Ascending aorta (tissue), 2 donors: ENCODE measurements at places on chromosomes 12 and 14. TPM values are rescaled to one million over a fixed set of nuclear protein-coding genes. Genes with fewer than 3 reads are reported as not detected.
A peak's percentile ranks its signal among the peaks of the same experiment; 100 is the strongest.

GRCh38 chr12:106445959-106446358 lies 88.4 kb downstream of the POLR3B start:
- no peaks in the 10 kb centered on the region for H3K27me3 ChIP-seq
- no peaks in the 10 kb centered on the region for H3K36me3 ChIP-seq
- no peaks in the 10 kb centered on the region for H3K4me1 ChIP-seq
- DNase-seq: no peak
- H3K4me3 ChIP-seq: no peak overlapping the region
- no peak overlapping the region for H3K27ac ChIP-seq

DNA sequence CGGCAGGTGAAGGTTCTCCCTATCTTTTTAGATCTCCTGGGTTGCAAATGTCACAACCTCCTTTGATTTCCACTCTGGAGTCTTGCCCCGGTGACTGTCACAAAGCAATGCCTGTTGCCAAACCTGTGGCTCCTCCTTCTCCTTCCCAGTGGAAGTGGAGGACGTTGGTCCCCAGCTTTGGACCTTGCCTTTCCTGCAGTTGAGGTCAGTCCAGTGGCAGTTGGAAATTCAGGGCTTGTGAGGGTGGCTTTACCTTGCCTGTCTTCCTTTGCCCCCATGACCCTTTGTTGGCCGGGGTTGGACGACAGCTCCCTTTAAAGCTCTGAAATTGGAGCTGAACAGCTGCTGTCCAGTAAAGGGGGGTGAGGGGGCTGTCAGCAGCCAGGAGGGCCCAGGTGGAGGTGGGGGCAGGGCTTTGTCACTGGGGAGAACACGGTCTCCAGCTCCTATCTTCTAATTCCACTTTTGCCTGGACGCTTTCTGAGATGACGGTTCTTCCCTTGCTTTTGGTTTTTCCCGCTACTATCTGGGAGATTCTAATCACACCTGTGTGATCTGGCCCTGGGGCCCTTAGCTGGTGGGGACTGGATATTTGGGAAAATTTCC lies 4.1 kb downstream of the TEAD4 start:
- H3K27ac ChIP-seq: no peak overlapping the region
- H3K4me3 ChIP-seq: no peak overlapping the region
- DNase-seq: no peak
- H3K4me1 ChIP-seq: peaks cover 3% of the 10 kb centered on the region

Gene PLA2G1B
- not detected for total RNA-seq

Gene CLEC14A
- 192 TPM for total RNA-seq

DNA sequence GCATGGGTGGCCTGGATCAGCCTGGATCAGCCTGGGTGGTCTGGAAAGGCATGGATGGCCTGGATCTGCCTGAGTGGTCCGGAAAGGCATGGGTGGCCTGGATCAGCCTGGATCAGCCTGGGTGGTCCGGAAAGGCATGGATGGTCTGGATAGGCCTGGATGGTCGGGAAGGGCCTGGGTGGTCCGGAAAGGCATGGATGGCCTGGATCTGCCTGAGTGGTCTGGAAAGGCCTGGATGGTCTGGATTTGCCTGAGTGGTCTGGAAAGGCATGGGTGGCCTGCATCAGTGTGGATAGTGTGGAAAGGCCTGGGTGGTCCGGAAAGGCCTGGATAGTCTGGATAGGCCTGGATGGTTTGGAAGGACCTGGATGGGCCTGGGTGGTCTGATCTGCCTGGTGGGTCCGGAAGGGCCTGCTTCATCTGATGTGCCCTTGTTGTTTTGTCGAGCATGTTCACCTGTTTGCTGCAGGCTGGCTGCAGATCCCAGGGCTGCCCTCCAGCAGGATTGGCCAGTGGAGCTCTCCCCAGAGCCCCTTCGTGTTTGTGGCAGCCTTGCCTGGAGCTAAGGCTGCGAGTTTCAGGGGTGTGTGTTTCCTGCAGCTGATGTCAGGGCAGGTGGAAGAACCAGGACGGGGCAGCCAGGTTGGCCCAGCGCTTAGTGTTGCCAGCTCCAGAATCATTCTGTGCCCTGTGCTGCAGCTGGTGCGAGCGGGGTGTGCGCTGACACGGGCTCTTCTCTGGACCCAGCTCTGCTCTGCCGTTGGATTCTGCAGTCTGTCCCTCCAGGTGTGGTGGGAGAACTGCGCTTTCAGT lies 19.3 kb upstream of the TEX22 start:
- H3K27ac ChIP-seq: no peak overlapping the region
- no peaks in the 10 kb centered on the region for H3K27me3 ChIP-seq
- peaks cover 18% of the 10 kb centered on the region for H3K36me3 ChIP-seq
- H3K4me3 ChIP-seq: no peak overlapping the region
- DNase-seq: no peak
- no peaks in the 10 kb centered on the region for H3K4me1 ChIP-seq

GRCh38 chr12:32522331-32523221 lies 123.2 kb downstream of the FGD4 start:
- no peaks in the 10 kb centered on the region for H3K4me1 ChIP-seq
- no peak for DNase-seq
- no peaks in the 10 kb centered on the region for H3K36me3 ChIP-seq
- no peak overlapping the region for H3K4me3 ChIP-seq
- peak overlapping the region; percentile 83 for H3K27ac ChIP-seq
- no peaks in the 10 kb centered on the region for H3K27me3 ChIP-seq

DNA sequence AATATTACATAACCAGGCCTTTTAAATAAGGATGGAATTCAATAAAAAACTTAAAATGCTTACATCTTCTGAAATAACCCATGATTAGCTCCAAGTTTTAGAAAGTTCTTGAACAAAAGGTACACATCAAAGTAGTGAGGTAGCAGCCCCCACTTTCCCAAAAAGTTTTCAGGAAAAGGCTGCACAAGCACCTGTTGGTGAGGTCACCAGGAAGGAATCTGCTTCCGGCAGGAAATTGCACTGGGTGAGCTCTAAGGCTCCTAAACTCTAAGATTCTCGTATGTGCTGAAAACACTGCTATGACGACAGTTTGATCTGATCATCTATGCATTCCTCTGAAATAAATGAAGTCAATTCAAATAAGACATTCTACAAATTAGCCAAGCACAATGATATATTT lies 34.3 kb upstream of the TTC7B start:
- no peak overlapping the region for H3K27ac ChIP-seq
- DNase-seq: no peak
- H3K4me3 ChIP-seq: no peak overlapping the region
- no peaks in the 10 kb centered on the region for H3K4me1 ChIP-seq
- H3K36me3 ChIP-seq: no peaks in the 10 kb centered on the region

GRCh38 chr14:92506231-92506630 lies 7.3 kb upstream of the RIN3 start:
- no peak for DNase-seq
- no peak overlapping the region for H3K27ac ChIP-seq
- H3K36me3 ChIP-seq: no peaks in the 10 kb centered on the region
- no peaks in the 10 kb centered on the region for H3K27me3 ChIP-seq
- peaks cover 2% of the 10 kb centered on the region for H3K4me1 ChIP-seq

Gene KRT6A
- 3.4 TPM for total RNA-seq

GRCh38 chr12:110266381-110266960 lies 14.6 kb upstream of the ATP2A2 start:
- H3K27me3 ChIP-seq: no peaks in the 10 kb centered on the region
- H3K4me1 ChIP-seq: peaks cover 16% of the 10 kb centered on the region
- H3K36me3 ChIP-seq: no peaks in the 10 kb centered on the region
- H3K27ac ChIP-seq: peak overlapping the region; percentile 74

GRCh38 chr12:98744680-98745079 lies 99.6 kb downstream of the APAF1 start:
- H3K36me3 ChIP-seq: no peaks in the 10 kb centered on the region
- peaks cover 3% of the 10 kb centered on the region for H3K4me1 ChIP-seq
- no peaks in the 10 kb centered on the region for H3K27me3 ChIP-seq
- no peak for DNase-seq
- no peak overlapping the region for H3K27ac ChIP-seq
- no peak overlapping the region for H3K4me3 ChIP-seq

- H3K4me3 ChIP-seq: no peak overlapping the region
- H3K4me1 ChIP-seq: no peaks in the 10 kb centered on the region
- DNase-seq: no peak
- H3K27me3 ChIP-seq: no peaks in the 10 kb centered on the region
Measured at GRCh38 chr12:65524666-65525065, 246.2 kb downstream of the MSRB3 start.

DNA sequence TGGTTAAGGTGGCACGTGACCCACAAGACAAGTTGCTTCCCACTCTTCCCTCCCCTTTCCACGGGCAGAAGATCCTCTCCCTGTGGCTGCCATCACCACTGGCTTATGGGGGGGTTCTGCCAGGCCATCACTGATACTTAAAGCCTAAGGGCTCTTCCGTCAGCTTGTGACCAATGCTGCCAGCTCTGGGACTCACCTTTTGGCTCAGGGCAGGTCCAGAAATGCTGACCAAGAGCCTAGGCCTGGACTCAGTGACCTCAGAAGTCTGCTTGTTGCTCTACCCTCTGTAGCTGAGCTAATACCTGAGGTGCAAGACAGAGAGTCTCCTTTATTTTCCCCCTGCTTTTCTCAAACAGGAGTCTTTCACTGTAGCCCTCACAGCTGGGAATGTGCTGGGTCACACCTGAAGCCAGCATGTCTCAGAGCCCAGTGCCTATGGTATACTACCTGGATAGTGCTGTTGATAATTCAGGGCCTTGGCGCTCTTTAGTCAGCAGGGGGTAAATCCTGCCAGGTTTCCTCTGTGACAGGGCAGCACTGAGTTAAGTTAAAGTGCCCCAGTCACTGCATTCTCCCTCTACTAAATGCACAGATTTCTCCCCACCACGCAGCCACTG lies 19.7 kb downstream of the FGD4 start:
- H3K27ac ChIP-seq: no peak overlapping the region
- H3K36me3 ChIP-seq: no peaks in the 10 kb centered on the region
- H3K4me1 ChIP-seq: no peaks in the 10 kb centered on the region
- no peak overlapping the region for H3K4me3 ChIP-seq
- no peaks in the 10 kb centered on the region for H3K27me3 ChIP-seq

- H3K27me3 ChIP-seq: no peaks in the 10 kb centered on the region
- H3K4me1 ChIP-seq: no peaks in the 10 kb centered on the region
- H3K4me3 ChIP-seq: no peak overlapping the region
- H3K27ac ChIP-seq: no peak overlapping the region
- DNase-seq: no peak
Measured at GRCh38 chr12:132413931-132414588, 75.9 kb upstream of the FBRSL1 start.

- peak overlapping the region; percentile 88 for H3K4me3 ChIP-seq
- no peaks in the 10 kb centered on the region for H3K36me3 ChIP-seq
- DNase-seq: no peak
- H3K4me1 ChIP-seq: no peaks in the 10 kb centered on the region
- H3K27ac ChIP-seq: peak overlapping the region; percentile 79
Measured at GRCh38 chr14:102777711-102778337, 575 bp downstream of the TRAF3 start.

GRCh38 chr12:93857991-93858447 lies 180.8 kb downstream of the CRADD start:
- H3K36me3 ChIP-seq: no peaks in the 10 kb centered on the region
- no peaks in the 10 kb centered on the region for H3K4me1 ChIP-seq
- no peak overlapping the region for H3K4me3 ChIP-seq
- no peak overlapping the region for H3K27ac ChIP-seq
- no peaks in the 10 kb centered on the region for H3K27me3 ChIP-seq
- DNase-seq: no peak

- peaks cover 80% of the 10 kb centered on the region for H3K36me3 ChIP-seq
- H3K4me3 ChIP-seq: no peak overlapping the region
- H3K4me1 ChIP-seq: peaks cover 4% of the 10 kb centered on the region
Measured at GRCh38 chr14:64218344-64219240, 75.6 kb downstream of the ESR2 start.

GRCh38 chr12:49232940-49233841 lies 31.7 kb upstream of the TUBA1C start:
- DNase-seq: no peak
- no peaks in the 10 kb centered on the region for H3K27me3 ChIP-seq
- H3K4me3 ChIP-seq: peak overlapping the region; percentile 41
- H3K4me1 ChIP-seq: peaks cover 3% of the 10 kb centered on the region
- H3K27ac ChIP-seq: peak overlapping the region; percentile 79
- no peaks in the 10 kb centered on the region for H3K36me3 ChIP-seq

Gene NXPH4
- not detected for total RNA-seq

Gene TMEM179
- not detected for total RNA-seq

- no peaks in the 10 kb centered on the region for H3K4me1 ChIP-seq
- H3K27ac ChIP-seq: no peak overlapping the region
- DNase-seq: no peak
- H3K4me3 ChIP-seq: no peak overlapping the region
Measured at GRCh38 chr14:87899228-87899627, 93.8 kb downstream of the GALC start.

Gene NRXN3
- total RNA-seq: 21.0 TPM

DNA sequence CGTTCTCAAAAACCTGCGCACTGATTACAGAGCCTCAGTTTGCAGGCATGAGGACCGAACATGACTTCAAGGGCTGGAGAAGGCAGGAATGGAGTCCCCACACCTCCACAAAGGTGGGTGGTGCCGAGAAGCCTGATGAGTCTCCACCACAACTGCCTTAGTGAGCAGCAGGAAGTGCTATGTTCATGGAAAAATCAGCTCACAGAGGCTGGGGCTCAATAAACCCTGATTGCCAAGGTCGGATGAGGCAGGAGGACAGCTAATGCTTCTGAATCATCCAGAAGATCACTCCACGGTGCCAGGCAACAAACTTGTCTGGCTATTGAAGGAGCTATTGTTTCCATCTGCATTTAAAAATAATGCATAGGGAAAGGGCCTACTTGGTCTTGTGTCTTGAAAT lies 31.1 kb downstream of the APPL2 start:
- H3K4me1 ChIP-seq: no peaks in the 10 kb centered on the region
- peaks cover 93% of the 10 kb centered on the region for H3K36me3 ChIP-seq
- no peak overlapping the region for H3K27ac ChIP-seq
- no peak for DNase-seq
- H3K27me3 ChIP-seq: no peaks in the 10 kb centered on the region
